SIG-M5 (cell line): ENCODE measurements at places on chromosomes 6 and 20.

DNA sequence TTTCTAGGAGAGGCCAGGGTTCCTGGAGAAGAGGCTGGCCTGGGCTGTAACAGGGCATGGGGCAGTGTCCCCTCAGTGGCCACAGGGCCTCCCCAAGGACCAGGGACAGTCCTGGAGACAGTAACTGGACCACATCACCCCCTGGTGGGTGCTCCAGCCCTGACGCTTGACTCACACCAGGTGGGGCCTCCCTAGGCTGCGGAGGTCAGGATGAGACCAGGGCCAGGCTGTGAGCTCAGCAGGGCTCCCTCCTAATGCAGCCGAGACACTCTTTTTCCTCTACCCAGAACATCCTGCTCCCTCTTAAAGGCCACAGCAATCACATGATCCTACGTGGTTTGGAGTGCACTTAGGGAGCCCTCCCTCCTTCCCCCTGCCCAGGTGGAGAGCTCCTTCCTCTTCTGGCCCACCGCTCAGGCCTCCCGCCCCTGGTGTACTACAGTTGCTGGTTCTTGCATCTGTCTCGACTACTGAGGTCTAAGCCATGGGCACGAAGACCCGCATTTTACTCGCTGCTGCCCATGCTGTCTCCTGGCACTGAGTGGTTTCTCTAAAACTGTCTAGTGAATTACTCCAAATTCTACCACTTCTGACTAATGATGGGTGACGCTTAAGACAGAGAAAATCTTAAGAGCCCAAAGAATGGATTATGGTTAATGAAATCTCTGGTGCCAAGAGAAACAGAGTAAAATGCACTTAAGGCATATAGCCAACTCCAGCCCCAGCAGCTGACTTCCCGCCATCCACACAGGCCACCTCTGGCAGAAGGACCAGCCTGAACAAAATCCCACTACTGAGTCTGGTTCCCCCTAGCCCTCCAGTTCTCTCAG, 166.1 kb upstream of the CST7 start:
- DNase-seq: no peak

DNA sequence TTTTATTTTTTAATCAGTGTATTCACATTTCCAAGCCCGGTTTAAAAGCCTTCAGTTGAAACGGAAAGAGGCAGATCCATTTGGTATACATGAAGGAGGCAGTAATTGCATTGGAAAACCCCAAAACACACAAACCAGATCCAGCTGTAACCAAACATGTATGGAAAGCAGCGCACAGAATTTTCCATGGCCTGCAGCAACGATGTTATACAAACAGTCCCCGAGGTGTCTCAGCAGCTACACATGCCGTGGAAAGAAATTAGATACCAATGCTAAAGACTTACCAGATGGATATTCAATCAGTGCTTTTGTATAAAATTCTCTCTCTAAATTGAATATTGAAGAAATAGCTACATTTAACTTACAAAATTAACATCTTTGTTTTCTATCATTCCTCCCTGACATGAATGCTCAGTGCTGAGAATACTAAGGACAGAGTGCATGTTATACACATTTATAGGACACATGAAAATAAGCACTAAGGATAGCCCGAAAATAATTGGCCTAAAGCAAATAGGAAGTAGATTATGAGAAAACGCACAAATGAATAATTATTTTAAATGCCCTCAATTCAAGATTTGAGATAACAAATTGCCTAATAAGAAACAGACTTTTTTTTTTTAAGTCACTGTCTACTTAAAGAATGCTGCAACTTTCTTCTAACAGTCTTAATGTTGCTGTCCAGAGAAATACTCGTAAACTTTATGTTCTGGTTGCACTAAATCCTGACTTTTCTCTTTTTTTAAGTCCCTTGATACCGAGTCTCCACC, 713.1 kb downstream of the HDGFL1 start:
- no peak for DNase-seq

DNA sequence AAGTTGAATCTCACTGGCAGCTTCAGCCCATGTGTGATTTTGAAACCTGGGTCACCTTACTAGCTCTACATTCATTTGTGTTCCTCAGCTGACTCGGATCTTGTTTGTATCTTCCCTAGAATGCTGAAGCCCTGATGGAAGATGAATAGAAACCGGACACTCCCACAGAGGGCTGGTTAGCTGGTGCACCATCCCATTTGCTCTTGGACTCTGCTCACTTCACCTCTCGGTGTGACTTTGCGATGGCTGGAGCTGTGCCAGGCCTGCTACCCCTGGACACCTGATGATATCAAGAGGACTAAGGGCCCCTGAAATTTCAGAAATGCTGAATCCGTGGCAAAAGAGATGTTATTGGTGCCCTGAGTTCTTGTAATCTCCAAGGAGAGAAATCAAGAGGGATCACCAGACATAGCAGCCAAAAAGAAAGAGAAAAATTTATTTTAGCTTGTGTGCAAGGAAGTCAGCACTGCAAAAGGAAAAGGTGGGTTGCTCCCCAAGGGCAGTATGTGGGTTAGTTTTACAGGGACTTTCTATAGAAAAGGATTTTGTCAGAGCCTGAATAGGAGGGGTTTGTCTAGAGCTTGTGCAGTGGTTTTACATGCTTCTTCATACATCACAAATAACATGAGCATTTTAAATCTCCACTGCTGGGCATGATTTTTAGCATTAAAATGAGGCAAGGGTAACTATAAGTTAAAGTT, 426.3 kb upstream of the NOX3 start:
- no peak for DNase-seq

GRCh38 chr6:151534576-151534975, 40.8 kb downstream of the CCDC170 start:
- DNase-seq: no peak

DNA sequence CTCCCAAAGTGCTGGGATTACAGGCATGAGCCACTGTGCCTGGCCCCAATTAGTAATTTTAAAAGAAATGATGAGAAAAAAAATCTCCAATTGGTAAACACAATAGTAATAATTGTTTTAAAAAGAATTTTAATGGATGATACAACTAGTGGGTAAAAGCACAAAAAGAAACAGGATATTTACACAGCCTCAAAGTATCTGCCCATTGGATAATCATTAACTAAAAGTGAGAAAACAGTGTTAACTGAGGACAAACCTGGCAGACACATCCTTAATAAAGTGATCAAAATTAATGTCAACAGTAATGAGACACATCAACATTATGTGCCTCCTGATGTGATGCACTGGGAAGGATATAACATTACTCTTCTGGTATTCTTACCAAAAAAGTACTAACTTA, 24.5 kb downstream of the DTNBP1 start:
- no peak for DNase-seq

DNA sequence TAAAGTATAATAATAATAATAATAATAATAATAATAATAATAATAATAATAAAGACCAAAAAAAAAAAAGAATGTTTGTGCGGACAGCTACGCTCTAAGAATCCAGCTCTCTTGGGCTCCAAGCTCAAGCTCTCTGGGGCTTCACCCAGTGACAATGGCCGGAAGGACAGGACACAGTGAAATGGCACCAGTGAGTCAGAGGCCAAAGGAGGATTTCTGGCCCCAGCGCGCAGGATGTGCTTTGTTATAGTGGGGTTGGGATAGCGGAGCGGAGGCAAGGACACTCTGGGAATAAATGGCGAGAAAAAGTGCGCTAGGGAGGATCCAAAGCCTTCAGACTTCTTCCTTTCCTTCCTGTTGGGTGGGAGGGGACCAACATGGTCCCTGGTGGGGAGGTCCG, 38.2 kb downstream of the HLA-A start:
- no peak for DNase-seq

DNA sequence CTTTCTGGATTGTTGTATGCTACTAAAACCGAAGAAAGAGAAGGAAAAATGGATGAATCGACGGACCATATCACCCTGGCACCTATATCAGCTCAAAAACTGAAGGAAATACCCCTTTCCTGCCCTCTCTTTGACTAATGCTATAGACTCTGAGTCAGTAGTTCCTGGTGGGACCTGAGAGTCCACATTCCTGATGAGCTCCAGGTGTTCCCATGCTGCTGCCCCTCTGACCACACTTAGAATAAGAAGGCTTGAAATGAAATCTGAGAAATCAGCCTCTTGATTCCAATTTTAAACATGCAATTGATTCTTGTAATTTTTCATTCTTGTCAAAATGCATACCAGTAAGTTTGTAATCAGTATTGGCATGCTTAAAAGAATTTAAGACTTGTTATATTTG, 75.2 kb downstream of the PRL start:
- no peak for DNase-seq

GRCh38 chr6:41009669-41010068, 29.4 kb downstream of the UNC5CL start:
- DNase-seq: no peak

- DNase-seq: no peak
Measured at GRCh38 chr6:30470968-30471367, 18.3 kb upstream of the HLA-E start.

- no peak for DNase-seq
Measured at GRCh38 chr6:36596356-36596755, 2.2 kb downstream of the SRSF3 start.
